ENCODE measurements at places on chromosomes 1 and 21. TPM values are rescaled to one million over a fixed set of nuclear protein-coding genes. Genes with fewer than 3 reads are reported as not detected.

The FCMR gene
- total RNA-seq, result 0.33 TPM

The SPRR4 gene
- total RNA-seq, result not detected

The FMO5 gene
- 2.9 TPM for total RNA-seq

The ITLN2 gene
- not detected for total RNA-seq

The ADORA3 gene
- not detected for total RNA-seq

The C4BPB gene
- 0.65 TPM for total RNA-seq

The LRRC39 gene
- 0.43 TPM for total RNA-seq

The RXFP4 gene
- total RNA-seq, result not detected

The S100A9 gene
- total RNA-seq, result not detected

The PRDM16 gene
- 0.11 TPM for total RNA-seq

The TNFSF4 gene
- total RNA-seq, result 1.4 TPM

The NAV1 gene
- total RNA-seq, result 4.2 TPM

The UBAP2L gene
- 54.1 TPM for total RNA-seq

The CFAP57 gene
- total RNA-seq, result 0.22 TPM

The SIPA1L2 gene
- total RNA-seq, result 24.1 TPM

Measured in dermis lymphatic vessel endothelial cell (primary cell).